NAMALWA (cell line): ENCODE measurements at places on chromosomes 5 and 9.
A peak's percentile ranks its signal among the peaks of the same experiment; 100 is the strongest.

DNA sequence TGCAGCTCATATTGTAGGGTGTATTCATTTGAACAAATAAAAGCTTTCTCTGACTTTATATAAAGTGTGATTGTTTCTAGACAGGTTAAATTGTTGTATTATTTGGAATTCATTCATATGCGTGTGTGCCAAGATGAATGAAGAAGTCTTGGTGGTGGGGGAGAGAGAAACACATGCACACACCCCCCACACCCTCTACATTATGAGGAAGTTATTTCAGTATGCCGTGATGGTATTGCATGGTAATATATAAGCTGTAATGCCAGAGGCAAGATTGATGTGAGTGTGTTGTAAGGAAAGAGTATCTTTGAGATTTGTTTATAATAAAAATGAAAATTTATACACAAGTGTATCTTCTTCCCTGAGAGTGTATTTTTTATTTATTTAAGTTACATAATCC lies 71.0 kb downstream of the IPO11 start:
- no peak for DNase-seq

DNA sequence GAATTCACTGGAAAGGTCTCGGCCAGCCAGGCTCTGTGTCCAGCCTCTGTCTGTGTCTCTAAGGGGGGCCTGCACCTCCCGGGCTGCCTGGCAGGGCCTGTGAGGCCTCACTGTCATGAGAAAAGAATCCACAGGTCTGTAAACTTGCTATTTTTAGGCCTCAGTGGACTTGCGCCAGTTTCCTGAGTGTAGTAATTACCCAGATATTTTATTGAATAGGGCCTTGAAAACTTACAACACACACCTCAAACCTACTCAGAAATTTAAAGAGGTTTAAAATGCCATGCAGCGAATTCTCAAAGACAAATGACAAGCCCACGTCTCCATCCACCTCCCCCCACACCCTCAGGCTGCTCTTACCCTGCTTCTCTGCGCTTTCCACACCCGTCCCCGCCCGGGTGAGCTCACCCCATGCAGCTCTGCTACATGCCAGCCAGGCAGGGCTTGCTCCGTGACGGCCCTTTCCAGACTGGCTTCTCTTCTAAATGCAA lies 8.8 kb upstream of the TENT4A start:
- DNase-seq = no peak

- no peak for DNase-seq
Observed at GRCh38 chr9:3955305-3955687, 344.6 kb downstream of the GLIS3 start.

DNA sequence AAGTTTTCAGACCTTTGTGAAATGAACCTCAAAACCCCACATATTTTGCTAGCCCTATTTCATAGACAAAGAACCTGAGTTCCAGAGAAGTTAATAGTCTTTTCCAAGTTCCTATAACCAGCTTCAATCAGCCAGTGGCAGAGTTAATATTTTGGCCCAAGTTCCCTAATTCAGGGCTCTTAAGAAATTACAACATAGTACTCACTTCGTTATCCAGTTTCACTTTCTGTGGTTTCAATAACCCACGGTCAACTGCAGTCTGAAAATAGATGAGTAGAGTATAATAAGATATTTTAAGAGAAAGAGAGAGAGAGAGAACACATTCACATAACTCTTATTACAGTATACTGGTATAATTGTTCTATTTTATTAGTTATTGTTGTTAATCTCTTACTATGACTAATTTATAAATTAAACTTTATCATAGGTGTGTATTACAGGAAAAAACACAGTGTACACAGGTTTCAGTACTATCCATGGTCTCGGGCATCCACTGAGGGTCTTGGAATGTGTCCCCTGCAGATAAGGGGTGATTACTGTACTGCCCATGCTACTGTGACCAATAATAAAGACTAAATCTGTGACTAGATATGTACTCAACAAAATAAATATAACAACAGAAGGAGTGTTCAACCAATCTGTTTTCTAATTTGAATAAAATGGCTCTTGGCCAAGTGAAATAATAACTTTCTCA lies 9.3 kb upstream of the MYOT start:
- DNase-seq = peak; percentile 69

DNA sequence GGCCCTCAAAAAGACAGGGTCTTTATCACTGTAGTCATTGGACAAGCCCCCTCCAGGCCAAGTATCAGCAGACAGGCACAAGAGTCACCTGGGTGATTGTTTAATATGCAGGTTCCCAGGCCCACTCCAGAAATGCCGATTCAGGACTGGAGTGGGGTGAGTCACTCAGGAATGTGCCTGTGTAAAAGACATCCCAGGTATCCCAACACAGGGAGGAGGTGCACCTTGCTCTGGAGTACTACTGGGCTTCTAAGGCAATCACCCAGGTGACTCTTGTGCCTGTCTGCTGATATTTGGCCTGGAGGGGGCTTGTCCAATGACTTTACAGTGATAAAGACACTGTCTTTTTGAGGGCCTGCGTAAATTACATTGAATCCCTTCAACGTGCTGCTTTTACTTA lies 40.6 kb downstream of the ACTL7B start:
- no peak for DNase-seq

- DNase-seq = no peak
Observed at GRCh38 chr9:78133751-78134150, 102.1 kb upstream of the CEP78 start.

DNA sequence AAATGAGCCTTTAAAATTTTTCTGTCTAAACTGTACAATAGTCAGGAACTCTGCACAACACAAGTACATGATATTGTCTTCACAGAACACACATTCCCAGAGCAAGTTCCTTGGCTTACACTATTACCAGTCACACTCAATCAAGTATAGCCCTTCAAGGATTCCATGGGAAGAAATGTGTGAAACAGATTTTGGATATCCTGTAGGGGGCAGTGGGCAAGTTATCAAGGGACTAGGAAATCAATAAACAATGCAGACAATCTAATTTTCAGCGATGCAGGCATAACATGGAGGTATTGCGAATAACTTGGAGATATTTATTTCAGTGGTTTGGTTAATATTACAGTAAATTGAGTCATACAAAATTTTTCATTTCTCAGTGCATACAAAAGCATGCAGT lies 1171.5 kb upstream of the NUDT12 start:
- DNase-seq = no peak

GRCh38 chr5:58360794-58361193 lies 99.1 kb downstream of the PLK2 start:
- no peak for DNase-seq

DNA sequence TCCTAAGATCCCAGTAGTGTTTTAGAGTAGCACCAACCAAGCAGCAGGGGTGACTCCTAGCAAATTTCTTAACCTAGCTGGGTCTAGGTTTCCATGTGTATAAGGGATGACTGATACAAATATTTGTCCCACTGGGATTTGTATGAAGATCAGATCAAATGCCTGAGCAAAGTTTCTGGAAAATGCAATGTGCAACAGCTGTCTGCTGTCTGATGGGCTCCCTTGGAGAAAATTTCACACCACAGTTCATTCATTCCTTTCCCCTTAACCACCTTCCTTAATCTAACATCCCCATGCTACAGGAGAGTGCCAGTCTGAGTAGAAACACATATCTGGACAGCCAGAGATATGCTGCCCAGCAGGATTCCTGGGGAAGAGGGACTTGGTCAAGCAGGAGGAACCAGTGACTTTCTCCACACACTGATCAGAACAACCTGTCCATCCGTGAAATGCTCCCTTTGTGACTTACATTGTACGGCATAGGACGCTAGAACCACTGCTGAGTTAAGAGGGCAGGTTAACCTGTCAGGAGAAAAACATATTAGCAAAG lies 53.3 kb downstream of the PTPN3 start:
- no peak for DNase-seq

DNA sequence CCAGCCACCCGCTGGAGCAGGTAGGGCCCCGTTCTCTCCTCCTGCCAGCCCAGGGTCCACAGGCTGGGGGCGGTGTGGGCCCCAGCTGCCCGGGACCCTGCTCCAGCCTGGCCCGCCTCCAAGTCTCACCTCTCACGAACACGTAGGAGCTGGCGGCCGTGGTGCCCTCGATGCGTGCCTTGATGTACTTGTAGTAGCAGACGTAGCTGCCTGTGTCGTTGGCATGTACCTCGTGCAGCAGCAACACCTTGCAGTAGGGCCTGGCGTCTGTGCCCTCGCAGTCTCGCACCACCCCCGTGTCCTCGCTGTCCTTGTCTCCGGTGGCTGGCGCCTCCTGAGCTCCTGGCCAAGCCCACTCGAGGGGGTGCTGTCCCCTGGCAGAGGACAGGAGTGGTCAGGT lies 19.0 kb downstream of the FLT4 start:
- no peak for DNase-seq

DNA sequence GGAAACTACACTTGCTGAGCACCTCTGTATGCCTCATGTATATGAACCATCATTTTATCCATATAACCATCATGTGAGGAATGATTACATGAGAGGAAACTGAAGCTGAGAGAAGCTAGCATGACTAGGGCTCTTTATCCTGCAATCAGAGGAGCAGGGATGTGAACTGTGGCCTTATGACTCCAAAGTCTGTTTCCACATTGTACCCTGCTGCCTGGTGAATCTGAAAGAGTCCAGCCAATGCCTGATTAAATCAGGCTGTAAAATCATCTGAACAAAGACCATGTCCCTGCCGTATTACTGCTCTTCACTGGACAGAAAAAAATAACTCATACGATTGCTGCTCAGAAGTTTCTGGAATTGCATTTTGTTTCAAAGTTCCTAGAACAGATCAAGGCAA lies 67.0 kb downstream of the LPAR1 start:
- DNase-seq = no peak

DNA sequence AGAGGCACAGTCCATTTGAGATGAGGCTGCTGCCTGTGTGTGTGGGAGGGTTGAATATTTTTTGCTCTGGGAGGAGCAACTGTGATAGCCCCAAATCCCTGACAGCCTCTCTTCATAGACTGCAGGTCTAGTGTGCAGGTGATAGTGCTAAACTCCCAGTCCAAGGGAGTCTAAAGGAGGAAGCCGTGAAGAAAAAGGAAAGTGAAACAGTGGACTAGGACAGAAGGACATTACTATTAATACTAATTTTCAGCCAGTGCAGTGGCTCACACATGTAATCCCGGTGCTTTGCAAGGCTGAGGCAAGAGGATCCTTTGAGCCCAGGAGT lies 295.0 kb downstream of the PDE4D start:
- peak; percentile 2 for DNase-seq

DNA sequence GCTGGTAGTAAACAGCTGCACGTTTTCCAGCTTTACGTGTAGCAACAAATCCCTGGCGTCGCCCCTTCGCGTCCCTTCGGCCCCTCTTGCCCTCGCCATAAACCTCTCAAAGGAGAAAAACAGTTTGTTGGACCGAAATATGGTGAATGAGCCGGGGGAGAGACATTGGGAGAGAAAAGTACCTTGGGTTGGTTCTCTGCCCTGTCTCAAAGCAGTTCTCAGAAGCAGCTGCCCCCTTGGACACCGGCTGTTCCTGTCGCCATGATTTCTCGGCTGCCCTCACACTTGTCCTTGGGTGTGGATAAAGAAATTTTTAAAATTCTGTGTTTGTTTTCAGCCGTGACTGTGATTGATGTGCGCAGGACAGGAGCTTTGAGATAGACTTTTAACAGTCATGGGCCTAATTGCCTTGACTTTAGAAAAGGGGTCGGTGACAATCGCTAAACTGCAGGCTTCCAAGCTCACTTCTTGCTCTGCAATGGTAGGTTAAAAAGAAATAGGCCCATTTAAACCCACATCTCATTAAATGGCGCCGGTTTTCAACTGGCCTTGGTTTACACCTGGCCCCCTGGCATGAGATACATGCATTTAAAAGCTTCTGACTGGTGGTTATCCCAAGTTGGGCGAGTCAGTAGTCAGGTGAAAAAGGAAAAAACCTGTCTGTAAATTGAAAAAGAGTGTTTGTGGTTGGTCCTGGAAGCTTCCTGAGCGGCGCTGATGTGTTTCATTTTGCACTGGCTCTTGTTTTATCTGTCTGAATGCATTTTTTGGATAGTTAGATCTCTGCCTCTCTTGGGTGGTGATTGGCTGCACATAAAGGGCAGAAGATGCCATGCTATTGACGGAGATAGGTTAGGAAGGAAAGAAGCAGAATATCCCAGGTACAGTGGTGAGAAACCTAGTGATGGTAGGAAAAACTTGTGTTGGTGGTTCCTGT lies 983 bp downstream of the RCL1 start:
- no peak for DNase-seq

DNA sequence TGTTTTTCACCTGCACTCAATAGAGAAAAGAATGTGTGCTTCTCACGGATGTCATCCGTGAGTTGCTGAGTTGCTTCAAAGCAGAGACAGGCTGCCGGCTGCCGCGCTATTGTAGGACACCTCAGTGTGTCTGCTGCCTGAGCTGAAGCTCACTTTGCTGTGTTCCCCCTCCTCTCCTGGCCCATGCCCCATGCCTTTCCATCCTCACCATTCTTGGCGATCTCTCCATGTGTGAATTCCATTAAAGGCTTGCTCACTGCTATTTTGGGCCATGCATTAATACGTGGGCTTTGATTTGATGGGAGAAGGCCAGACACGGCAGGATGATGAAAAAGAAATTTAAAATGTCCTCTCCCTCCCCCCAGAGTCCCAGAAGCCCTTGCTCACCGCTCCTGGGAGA lies 14.5 kb downstream of the ADAM19 start:
- no peak for DNase-seq

DNA sequence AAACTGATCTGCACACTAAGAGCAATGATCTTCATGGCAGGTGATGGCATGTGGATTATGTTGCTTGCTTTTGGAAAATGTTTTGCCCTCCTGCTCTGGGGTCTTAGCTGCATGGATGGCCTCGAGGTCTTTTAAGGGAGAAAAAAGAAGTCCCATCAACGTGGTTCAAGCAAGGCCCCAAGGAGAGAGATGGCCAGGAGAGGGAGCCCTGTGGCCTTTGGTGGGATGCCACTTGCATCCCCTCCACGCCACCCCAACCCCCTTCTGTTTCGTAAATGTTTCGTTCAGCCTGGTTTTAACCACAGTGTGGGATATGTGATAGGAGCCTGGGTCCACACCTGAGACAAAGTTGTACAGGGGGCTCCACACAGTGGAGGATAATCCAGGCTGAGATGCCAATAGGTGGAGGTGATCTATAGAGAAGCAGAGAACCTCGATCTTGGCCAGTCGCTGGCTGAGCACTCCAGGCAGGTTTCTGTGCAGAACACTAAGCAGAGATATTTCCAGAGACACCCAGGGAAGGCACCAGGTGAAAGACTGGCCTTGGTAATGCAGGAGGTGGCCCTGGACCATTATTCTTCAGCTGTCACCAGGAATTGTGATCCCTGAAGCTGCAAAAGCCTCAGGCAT lies 25.8 kb upstream of the FRRS1L start:
- peak; percentile 14 for DNase-seq

DNA sequence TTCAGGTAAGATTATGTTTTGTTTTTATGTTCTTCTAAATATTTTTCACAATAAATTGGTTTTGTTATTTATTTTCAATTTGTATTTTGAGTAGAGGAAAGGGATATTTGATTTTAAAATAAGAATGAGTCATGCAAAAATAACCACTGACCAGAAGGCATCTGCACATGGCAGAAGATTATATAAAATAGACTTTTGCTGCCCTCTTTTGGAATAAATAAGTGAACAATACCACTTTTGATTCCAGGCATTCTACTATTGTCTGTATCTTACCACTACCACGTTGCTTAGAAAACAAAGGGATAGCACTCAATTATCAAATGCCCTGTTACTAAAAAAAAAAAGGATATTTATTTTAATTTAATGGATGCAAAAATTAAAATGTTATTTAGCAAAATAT lies 227.3 kb upstream of the ITGA1 start:
- peak; percentile 18 for DNase-seq
